CD4-positive, alpha-beta memory T cell (primary cell): ENCODE measurements at places on chromosomes 12 and 14.

DNA sequence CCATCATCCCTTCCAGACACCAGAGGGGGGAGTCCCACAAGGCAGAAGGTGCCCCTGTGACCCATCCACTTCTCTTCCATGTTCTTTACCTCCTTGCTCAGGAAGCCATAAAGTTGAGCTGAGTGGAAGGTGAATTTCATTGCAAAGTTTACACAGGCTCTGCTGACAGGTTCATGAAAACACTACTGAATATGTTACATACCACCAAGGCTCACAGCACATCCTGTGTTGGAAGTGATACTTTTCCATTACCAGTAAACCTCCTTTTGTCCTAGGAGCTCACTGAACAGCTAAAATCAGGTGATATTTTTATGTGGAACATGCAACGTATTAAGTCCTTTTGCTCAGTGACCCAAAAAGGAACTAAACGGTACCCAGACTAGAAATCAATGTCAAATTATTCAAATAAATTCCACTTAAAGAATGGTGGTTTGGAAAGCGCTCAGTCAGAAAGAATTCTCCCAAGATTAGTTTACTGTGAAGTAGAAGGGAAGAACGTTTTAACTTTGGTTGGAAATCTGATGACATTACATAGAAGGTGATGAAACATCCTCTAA is 196.2 kb upstream of the NUDT4 start:
- no peak for DNase-seq

GRCh38 chr14:101002738-101003137 is 99.2 kb upstream of the RTL1 start:
- no peak for DNase-seq

- DNase-seq = no peak
These were observed 46.8 kb upstream of the EIF5 start for GRCh38 chr14:103286968-103287850.

- no peak for DNase-seq
These were observed 90.0 kb downstream of the SINHCAF start for GRCh38 chr12:31235868-31236395.

DNA sequence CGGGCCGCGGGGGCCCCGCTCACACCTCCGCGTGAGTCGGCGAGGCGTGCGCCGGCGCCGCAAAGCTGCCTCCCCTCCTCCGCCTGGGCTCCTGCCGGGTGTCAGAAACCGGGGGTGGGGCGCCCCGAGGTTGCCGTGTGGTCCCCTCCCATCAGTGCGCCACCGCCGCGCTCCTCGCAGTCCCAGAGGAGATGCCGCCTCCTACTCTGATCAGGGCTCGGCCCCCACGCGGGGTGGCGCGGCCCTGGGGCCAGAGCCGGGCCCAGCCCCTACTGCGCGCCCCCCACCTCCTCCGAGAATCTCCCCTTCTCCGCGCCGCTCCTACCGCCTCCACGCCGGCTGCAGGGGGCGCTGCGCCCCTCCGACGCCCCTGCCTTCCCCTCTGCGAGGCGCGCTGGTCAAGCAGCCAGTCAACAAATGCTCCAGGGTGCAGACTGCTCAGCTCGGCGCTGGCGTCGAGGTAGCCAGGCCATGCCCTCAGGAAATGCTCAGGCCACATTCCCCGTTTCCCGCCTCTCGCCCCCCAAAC is 467 bp upstream of the JAG2 start:
- DNase-seq = peak; percentile 37

DNA sequence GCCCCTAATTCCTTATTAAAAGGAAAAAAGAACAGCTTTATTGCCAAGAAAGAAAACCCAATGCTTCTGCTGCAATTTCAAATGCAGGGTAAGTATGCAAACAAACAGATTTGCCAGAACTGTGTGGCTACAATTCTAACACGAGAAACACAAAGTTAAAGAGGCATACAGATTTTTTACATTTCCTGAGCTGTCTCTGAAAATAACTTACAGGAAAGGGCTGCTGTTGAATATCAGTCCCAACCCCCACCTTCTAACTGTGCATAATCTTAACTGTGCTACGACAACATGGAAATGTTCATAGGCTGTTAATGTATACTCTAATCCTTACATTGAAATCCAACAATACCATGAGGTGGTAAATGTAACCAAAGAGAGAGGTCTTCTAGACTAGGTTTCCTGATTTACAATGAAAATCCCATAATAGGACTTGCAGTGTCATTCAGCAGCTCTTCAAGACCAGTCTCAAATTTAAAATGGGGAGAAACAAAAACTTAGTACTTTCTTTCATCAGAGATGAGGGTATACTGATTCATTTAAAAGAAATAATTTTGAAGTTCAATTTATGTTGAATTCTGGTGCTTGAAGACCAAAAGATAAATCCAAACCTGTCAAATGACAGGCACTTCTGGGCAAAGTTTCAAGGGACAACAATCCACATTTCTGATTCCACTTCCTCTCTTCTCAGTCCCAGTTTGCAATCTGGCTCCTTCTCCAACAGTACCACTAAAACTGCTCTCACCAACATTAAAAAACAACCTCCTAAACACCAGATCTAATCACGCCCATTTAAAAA is 14.4 kb downstream of the FGD6 start:
- no peak for DNase-seq

DNA sequence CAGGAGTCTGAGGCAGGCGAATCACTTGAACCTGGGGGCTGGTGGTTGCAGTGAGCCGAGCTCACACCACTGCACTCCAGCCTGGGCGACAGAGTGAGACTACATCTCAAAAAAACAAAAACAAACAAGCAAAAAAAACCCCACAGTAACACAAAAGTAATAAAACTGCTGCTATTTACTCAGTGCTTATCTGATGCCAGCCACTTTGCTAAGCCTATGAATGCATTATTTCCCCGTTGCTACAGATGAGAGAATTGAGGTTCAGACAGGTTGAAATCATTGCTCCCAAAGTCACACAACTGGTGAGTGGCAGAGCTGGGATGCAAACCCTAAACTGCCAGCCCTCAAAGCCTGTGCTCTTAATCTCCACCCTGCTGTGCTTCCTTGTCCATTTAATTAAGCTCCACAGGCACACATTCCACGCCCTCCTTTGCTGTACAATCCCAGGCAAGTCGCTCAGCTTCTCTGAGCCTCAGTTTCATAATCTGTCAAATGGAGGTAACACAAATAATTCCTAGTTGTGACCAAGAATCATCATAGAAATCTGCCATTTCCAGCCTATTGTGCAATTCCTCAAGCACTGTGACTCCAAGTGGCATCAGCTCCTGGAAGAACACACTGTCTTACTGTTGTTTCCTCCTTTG is 5.7 kb upstream of the OAS3 start:
- no peak for DNase-seq

- DNase-seq = no peak
These were observed 159.6 kb upstream of the RTL1 start for GRCh38 chr14:101063121-101063520.

- no peak for DNase-seq
These were observed 1036.6 kb downstream of the TRHDE start for GRCh38 chr12:73308747-73309146.

DNA sequence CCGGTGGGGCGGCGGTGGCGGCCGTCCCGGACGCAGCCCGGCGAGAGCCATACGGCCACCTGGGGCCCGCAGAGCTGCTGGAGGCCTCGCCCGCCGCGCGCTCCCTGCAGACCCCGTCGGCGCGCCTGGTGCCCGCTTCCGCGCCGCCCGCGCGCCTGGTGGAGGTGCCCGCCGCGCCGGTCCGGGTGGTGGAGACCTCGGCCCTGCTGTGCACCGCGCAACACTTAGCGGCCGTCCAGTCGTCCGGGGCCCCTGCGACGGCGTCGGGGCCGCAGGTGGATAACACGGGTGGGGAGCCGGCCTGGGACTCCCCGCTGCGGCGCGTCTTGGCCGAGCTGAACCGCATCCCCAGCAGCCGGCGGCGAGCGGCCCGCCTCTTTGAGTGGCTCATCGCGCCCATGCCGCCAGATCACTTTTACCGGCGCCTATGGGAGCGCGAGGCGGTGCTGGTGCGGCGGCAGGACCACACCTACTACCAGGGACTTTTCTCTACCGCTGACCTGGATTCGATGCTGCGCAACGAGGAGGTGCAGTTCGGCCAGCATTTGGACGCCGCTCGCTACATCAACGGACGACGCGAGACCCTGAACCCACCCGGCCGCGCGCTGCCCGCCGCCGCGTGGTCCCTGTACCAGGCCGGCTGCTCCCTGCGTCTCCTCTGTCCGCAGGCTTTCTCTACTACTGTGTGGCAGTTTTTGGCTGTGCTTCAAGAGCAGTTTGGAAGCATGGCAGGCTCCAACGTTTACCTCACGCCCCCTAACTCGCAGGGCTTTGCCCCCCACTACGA is 716 bp downstream of the RIOX1 start:
- peak; percentile 78 for DNase-seq
